Thoracic aorta (tissue), 2 donors: ENCODE measurements at places on chromosomes 3 and 15. TPM values are rescaled to one million over a fixed set of nuclear protein-coding genes. Genes with fewer than 3 reads are reported as not detected.

The VPS8 gene
- total RNA-seq, result 40.1 TPM

The PLA1A gene
- 4.9 TPM for total RNA-seq

The HES1 gene
- 29.3 TPM for total RNA-seq

The PLA2G4E gene
- not detected for total RNA-seq

The COL8A1 gene
- 916 TPM for total RNA-seq

The XXYLT1 gene
- 21.2 TPM for total RNA-seq

The CEP63 gene
- 20.4 TPM for total RNA-seq

The OR4F15 gene
- not detected for total RNA-seq

The CEMIP gene
- 1.2 TPM for total RNA-seq

The PCYT1A gene
- total RNA-seq, result 64.7 TPM

The GOLGA6D gene
- total RNA-seq, result not detected

The TIMP4 gene
- total RNA-seq, result 73.9 TPM

The THRB gene
- total RNA-seq, result 40.3 TPM

The CP gene
- total RNA-seq, result 58.1 TPM

The RNF168 gene
- 24.0 TPM for total RNA-seq

The KBTBD13 gene
- total RNA-seq, result 3.1 TPM

The DNAJA4 gene
- total RNA-seq, result 28.9 TPM

The CLDN16 gene
- not detected for total RNA-seq
